ENCODE measurements at places on chromosomes 4 and X.

DNA sequence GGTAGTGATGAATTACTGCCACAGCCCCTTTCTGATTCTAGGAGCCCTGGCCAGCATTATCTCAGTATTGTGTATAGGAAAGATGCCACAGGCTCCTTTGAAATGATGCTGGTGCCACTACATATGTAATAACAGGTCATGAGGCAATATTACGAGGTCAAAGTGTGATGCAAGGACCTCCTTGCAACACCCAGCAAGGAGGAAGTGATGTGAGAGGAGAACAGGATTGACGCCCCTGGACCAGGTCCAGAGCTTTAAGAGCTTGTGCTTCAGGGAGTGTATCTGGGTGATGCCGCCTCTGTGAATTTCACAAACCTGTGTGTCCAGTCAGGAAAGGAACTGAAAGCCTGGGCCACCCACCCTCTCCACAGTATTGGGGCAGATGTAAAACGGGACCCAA, 261.8 kb downstream of the MID1IP1 start:
- DNase-seq = no peak

DNA sequence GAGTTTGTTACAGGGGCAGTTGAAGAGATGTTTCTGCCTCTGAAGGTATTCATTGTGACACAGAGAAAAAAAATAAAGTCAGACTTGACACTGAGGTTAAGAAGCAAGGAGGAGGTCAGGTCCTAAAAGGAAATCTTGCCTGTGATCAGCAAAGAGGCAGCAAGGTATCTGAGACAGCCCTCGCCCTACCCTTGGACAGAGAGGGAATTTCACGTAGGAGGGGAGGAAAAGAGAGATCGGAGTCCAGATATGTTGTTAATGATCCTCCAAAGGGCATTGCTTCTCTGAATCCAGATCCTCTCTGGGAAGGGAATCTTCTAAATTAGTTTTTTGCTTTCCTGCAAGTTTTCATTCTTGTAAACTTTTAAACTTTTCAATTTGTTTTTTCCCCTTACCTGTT, 15.3 kb upstream of the PRR27 start:
- no peak for DNase-seq

- DNase-seq = no peak
Observed at GRCh38 chrX:50736656-50737055, 77.3 kb downstream of the SHROOM4 start.

DNA sequence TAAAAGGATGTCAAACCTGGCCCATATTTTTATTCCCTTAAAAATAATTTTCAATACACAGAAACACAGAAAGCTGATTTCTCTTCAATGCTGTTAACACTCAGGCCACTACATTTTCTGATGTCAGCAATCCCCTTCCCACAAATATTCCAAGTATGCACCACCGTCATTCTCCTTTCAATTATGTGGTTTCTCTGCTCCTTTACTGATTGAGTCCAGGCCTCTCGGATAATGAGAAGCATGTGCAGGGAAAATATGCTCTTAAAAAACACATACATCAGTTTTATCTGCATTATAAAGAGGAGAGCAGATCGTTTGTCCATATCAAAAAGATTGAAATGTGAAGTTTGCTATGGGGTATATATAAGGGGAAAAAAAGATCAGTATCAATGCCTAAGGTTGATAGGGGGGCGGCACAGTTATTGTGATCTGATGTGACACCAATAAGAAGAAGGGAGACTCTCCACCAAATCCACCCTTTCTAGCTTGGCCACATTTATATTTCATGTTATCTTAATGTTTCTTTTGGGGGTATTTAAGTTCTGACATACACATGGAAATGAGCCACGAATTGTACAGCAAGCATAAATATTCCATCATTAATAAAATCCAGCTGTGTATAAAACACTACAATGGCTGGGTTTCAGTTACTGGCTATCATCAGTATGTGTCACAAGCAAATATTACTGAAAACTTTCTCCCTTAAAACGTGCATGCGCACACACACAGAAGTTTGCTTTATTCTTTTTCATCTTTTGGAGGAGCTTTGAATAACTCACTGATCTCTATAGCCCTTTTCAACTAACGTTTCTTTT, 6.4 kb downstream of the AMOT start:
- no peak for DNase-seq

DNA sequence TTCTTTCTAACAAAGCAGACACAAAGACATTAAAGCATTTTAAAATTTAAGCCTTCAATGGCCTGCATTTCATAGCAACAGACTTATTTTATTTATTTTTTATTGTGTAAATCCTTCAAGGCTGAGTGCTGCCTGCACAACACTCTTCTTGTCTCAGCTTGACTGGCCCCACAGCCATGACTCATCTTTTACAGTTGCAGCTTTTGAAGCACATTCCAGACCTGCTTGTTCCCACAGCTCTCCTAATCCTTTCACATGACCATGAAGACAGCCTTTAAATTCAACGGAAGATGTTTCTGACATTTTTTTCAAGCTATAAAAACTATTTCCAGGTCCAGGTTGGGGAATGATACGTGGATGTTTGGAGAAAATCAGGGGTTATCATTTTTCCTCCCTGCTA, 276.9 kb upstream of the TACR3 start:
- peak; percentile 94 for DNase-seq

DNA sequence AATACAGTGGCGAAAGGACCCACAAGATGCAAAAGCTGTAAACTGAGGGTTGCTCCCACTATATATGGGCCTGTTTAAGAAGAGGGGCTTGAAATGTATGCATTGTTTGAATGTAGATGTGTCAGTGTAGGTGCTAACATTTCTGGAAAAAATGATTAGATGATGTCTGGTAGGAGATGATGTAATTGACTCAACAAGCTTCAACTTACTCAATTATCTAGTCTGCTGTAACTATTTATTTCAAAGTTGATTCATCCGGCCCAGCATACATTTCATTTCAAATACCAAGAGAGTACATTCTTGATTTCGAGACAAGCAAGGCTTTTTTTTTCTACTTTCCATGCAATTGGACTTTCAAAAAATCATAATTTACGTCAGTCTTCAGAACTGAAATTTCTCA, 9.3 kb upstream of the ENAM start:
- no peak for DNase-seq

DNA sequence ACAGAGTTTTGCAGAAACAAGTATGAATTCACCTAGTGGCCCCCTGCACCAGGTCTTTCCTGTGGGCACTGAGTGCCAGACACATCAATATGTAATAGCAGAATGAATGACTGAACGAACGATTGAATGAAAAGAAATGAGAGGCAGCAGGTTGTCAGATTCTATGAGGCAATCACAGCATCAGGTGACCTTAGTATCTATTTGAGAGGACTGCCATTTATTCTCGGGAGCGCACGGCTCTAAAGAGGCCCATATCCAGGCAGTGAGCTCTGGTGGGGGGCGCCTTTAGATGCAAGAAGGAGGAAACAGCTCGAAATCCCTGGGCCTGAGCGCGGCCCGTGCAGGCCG, 528 bp upstream of the SLC25A4 start:
- DNase-seq = no peak

- peak; percentile 28 for DNase-seq
Observed at GRCh38 chr4:33837043-33837838, 2407.1 kb downstream of the ARAP2 start.

DNA sequence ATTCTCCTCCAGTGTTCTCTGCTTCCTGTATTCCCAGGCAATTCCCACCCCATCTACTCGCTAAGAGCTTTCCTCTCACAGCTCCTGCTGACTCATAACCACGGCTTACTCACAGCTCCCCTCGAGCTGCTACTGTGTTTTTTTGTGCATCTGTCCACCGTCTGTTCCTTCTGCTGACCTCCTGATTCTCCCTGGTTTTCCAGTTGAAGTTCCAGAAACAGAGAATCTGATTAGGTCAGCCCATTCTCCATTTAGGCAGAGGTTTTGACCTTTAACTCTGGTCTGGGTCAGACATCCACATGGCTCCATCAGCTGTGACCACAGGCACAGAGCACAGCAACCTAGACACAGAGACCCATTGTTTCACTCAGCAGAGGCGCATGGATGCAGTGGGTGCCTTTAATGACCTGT, 5.5 kb upstream of the SMIM20 start:
- DNase-seq = peak; percentile 88

- DNase-seq = no peak
Observed at GRCh38 chr4:30904588-30904987, 184.4 kb downstream of the PCDH7 start.

- DNase-seq = no peak
Observed at GRCh38 chrX:47177079-47177478, 16.6 kb upstream of the UBA1 start.

- no peak for DNase-seq
Observed at GRCh38 chrX:136662976-136663375, 15.0 kb downstream of the CD40LG start.

Measured in mammary epithelial cell (primary cell).